ENCODE measurements at places on chromosomes 12 and 14.

- DNase-seq = no peak
Observed at GRCh38 chr12:131620520-131620919, 90.4 kb upstream of the SFSWAP start.

DNA sequence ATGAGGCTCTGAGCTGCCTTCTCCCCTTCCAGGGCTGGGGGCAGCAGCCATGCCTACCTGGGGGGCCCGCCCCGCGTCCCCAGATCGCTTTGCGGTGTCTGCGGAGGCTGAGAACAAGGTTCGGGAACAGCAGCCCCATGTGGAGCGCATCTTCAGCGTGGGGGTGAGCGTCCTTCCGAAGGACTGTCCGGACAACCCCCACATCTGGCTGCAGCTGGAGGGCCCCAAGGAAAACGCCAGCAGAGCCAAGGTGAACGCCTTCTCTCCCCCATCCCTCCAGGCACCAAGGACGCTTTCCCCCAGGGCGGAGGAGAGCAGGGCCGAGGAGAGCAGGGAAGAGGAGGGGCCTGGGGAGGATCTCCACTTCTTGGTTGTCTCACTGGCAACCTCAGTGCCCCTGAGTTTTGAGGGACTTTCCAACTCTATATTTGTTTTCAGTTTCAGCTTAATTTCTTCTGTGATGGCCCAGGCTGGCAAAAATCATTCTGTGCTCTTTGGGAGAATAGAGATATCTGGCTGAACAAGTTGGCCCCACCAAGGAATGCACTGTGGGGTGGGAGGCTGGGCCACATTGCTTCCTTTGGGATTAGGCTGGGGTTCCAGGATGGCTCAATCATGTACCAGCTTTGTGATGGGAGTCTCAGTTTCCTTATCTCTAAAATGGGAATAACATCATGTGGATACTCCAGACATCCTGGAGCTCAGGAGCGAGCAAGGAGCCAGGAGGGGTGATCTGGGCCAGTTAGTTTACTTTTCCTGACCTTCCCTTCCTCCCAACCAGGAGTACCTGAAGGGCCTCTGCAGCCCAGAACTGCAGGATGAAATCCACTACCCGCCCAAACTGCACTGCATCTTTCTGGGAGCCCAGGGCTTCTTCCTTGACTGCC, 1.2 kb downstream of the KHNYN start:
- DNase-seq = peak; percentile 60

DNA sequence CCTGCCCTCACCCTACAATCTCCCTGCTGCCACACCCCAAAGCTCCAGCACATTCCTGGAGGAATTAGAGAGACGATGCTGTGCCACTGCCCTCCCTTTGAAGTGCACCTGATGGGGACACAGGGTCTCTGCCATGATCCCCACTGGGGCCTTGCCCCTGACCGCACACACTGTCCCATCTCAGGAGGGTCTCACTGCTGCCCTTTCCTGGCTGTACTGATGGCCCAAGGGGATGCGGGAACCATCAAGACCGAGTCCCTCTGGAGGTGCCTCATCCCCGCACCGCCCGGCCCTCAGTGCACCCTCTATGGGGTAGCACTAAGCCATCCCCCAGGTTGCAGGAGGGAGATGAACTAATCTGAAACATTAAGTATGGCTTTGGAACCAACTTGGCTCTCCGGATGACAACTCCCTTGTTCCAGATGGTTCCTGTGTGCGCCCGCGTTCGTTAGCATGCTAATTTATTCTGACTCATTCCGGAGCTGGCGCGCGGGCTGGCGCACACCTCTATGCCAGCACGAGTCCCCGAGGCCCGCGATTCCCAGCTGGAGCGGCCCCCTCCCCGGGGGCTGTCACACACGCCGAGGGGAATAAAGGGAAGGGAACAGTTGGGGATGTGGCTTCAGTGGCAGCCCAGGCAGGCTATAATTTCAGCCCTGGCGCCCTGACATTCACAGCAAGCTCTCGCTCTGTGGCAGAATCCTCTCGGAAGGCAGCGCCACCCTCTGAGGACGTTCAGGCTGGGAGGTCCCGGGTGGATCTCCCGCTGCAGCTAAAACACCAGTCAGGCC, 34.2 kb upstream of the C14orf180 start:
- no peak for DNase-seq

DNA sequence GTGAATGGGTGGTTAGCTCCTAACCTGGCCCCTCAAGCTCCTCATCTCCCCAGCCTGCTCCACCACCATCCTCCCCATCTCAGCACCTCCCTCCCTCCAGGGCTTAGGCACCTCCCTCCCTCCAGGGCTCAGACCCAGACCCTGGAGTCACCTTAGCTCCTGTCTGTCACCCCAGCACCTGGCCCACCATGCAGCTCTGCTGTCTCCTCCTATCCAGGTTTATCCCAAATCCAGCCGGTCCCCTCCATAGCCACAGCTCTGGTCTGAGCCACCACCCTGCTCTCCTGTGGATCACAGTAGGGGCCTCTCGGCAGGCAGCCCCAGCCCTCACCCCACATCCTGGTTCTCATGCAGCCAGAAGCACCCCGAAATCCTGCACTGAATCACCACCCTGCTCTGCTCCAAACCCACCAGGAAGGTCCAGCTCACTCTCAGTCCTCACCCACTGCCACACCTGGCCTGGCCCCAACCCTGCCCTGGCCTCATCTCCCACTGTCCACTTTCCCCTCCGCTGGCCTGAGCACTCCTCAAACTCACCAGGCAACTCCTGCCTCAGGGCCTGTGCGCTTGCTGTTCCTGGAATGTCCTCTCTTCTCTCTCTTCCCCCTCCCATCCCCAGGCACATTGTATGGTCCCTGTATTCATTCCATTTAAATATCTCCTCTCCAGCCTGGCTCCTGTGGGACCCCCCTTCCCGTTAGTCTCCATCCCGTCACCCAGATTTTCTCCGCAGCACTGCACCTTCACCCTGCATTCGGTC, 62.6 kb downstream of the DIO3 start:
- DNase-seq = no peak

DNA sequence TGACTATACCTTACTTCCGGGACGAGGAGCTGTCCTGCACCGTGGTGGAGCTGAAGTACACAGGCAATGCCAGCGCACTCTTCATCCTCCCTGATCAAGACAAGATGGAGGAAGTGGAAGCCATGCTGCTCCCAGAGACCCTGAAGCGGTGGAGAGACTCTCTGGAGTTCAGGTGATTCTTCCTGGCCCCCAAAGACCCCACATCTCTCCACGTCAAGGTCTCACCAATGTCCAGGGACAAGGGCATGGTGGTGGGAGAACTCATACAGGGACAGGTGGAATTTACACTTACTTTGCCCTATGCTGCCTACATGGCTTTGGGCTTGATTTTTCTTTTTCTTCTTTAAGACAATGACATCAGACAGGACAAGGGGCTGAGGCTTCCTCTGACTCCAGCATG, 7.1 kb downstream of the SERPINA3 start:
- DNase-seq = no peak

GRCh38 chr14:68337279-68337678, 455.6 kb downstream of the ZFP36L1 start:
- no peak for DNase-seq

- no peak for DNase-seq
Observed at GRCh38 chr14:99589651-99590530, 14.1 kb downstream of the CCDC85C start.

DNA sequence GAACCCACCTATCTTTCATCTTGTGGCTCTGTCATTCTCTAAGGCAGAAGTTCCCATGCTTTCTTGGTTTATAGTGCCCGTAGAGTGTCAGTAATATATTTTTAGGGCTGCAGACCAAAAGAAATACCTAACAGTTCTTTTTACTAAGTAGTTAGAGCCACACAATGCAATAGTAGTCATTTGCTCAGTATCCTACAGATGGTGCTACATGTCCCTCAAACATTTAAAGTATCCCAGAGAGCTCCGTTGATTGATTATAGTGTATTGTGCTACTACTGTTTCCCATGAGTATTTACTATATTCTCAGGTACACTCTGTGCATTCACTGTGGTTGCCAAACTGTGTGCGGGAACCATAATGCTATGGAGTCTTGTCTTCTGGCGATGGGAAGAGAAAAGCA, 4.7 kb upstream of the PLBD1 start:
- DNase-seq = no peak

DNA sequence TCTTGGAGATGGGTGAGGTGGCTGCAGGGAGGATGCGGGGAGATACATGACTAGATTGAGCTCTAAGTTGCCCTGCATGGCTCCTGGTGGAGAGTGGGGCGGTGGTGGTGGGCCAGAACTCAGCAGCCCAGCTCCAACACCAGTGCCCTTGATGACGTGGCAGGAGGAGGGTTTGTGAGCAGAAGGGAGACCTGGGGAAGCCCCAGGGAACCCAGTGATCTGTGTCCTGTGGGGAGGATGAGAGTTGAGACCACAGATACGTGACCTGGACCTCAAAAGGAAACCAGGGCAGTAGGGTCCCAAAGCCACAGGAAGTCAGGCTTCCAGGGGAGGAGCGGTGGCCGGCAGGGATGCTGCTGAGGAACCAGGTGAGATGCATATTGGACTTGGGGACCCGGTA, 989.1 kb upstream of the TMEM132C start:
- no peak for DNase-seq

- DNase-seq = peak; percentile 65
Observed at GRCh38 chr12:57896434-57897201, 44.7 kb upstream of the ATP23 start.

DNA sequence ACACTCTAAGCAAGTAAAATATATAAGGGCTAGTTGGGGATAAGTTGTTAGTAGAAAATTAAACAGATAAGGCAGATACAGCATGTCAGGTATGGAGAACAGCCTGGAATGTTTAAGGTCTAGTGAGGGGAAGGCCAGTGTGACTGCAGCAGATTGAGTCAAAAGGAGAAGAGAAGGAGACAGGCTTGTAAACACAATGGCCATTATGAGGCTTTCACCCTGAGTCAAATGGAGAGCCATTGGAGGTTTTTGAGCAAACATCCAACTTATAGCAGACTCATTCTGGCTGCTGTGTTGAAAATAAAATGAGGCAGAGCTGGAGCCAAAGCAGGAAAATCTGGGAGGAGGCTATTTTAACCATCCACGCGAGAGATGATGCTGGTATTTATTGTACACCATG, 142.0 kb downstream of the DUSP6 start:
- DNase-seq = no peak

- no peak for DNase-seq
Observed at GRCh38 chr12:14902465-14902864, 16.8 kb upstream of the MGP start.

- DNase-seq = no peak
Observed at GRCh38 chr12:78959556-78959955, 95.0 kb downstream of the SYT1 start.

DNA sequence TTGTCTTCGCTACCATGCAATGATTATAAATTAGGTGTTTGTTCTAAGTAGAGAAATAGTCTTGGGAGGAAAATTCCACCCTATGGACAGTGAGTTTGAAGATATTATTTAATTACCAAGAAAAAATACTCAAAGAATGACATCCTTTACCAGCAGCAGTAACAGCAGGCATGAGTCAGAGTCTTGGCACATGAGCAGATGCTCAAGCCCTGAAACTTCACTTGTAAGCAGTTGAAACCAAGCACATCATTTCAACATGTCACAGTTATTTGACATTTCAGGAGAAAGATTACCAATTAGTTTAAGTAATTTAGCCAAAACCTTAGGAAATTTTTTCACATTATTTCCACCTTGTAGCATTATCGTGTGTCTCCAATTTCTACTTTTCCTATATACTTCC, 99.2 kb downstream of the C12orf50 start:
- DNase-seq = peak; percentile 62
